ENCODE measurements at places on chromosomes 3 and 15.

- DNase-seq: peak; percentile 89
Measured at GRCh38 chr3:57544181-57545125, at the start of gene DNAH12. TSS of gene DNAH12 (minus strand) at chr3:57544344. CDS start at chr3:57542870, 1,474 bp downstream.

DNA sequence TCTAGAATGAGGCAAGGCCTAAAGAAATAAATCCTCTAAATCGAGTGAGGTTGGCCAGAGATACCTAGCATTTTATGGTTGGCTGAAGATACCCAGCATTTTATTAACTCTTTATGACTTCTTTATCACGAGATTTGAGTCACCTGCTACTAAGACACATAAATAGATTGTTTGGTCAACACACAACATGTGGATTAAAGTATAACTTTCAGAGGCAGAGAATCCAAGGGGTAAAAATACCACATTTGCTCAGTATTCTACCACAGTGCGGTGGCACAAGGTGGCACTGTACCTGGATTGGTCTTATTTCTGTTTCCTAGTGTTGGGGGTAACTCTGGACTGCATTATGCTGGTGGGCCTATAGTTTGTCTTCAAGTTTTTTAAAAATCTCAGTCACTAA lies 27.0 kb upstream of the VILL start:
- no peak for DNase-seq

GRCh38 chr3:14150078-14150477 lies 25.2 kb downstream of the TMEM43 start:
- no peak for DNase-seq

DNA sequence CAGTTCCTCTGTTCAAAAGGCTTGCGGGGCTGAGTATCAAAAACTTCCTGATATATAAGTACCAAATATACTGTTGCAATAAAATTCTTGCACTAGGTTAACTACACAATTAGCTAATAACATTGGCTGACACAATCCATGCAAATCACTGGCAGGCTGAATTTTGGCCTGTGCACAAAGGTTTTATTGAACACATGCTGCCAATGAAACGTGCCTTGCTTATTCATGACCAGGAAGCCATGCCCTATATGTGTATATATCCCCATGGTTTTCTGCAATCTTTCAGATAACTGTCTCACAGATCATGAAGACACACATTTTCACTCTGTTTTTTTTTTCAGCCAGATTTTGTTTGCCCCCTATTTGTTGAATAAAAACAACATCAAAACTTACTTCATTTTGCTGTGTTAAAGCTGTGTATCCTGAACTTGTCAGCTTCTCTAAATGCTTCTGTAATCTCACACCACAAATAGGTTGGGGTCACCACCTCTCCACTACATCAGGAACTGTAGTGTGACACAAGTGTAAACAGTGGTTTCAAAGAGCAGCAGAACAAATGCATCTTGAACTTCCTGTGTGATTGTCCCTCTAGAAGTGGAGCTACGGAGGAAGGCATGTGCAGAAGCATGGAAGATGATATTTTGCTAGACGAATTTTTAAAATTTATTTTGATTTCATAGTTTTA lies 920.7 kb upstream of the NR2F2 start:
- DNase-seq: no peak

DNA sequence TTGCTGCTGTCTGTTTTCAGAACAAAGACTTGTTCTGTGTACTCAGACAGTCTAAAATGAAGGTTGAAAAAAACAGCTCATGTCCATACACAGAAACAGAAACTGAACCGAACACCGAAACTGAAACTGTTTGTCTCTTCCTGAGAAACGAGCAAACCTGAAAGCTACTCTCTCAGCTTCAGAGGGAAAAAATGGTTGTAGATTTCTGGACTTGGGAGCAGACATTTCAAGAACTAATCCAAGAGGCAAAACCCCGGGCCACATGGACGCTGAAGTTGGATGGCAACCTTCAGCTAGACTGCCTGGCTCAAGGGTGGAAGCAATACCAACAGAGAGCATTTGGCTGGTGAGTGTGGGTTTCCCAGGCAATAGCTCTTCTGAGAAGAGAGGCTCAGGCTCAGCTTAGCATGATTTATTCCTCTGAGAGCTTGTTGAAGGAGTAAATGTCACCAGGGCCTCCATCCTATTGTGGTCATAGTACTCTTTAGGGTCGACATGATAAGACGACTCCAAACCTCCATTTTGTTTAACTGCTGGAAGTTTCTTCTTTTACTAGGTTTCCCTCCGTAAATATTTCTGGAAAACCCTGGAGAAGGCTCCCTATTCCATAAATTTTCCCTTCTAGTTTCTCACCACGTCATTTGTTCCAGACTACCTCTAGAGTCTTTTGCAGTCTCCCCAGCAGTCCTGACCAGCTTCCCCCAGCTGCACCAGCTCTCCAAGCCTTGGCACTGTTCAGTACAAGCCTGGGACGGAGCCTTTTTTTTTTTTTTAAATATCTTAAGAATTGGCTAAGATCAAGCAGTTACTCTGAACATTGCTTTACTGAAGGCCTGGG lies at the start of gene RTP4:
RTP4 (plus strand) TSS at position 135 of the 838 bp plus-strand sequence; CDS start at position 192, 57 bp downstream.
- DNase-seq: no peak

GRCh38 chr15:38627689-38628277 lies 63.2 kb upstream of the RASGRP1 start:
- no peak for DNase-seq

DNA sequence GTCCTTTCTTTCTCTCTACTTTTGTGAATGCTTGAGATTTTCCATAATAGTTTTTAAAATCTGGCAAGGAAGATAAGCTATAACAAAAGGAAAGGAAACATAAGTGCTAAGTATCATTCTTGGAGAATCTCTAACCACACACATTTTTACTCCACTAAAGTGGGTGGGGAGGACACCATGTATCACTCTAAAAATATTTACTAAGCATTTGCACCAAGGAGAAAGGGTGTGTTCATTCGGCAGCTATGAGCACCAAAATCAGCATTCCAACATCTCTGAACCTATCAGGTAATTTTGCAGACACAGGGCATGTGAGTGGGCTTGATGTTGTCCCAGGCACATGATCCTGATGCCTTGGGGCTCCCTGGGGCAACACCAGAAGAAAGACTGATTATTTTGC lies 5.5 kb downstream of the B4GALT4 start:
- DNase-seq: no peak

DNA sequence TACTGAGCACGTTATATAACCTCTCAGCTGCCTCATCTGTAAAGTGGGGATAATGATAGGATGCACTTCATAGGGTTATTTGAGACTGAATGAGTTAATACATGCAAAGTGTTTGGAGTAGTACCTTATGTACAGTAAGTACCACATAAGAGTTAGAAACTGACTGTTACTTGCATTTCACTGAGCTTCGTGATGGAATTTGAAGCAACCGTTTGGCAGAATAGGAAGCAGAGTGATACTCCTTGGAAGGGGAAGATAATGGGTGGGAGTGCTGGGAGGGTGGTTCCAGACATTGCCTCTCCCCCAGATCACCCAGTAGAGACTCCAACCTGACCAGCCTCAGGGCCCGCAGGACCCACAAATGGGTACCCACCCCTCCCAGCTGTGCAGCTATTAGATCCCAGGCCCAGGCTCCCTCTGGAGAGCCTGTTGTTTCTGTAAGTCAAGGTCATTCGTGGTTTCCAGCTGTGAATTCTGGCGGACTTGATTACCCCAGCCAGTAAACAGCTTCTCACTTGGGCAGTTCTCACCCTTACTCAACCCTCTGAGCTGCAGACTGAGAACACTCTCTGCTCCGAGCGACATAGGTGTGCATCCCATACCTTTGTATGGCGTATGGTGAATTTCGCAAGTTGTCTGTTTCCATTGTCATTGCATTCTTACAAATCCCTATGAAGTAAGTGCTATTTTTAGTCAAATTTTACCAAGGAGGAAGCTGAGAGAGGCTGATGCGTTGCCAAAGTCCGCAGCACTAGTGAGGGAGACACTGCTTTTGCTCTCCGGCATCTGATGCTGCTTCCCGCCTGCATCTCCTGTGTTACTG lies 11.1 kb downstream of the ALPK3 start:
- no peak for DNase-seq

GRCh38 chr3:40858364-40859115 lies 333.8 kb downstream of the ZNF621 start:
- DNase-seq: no peak

DNA sequence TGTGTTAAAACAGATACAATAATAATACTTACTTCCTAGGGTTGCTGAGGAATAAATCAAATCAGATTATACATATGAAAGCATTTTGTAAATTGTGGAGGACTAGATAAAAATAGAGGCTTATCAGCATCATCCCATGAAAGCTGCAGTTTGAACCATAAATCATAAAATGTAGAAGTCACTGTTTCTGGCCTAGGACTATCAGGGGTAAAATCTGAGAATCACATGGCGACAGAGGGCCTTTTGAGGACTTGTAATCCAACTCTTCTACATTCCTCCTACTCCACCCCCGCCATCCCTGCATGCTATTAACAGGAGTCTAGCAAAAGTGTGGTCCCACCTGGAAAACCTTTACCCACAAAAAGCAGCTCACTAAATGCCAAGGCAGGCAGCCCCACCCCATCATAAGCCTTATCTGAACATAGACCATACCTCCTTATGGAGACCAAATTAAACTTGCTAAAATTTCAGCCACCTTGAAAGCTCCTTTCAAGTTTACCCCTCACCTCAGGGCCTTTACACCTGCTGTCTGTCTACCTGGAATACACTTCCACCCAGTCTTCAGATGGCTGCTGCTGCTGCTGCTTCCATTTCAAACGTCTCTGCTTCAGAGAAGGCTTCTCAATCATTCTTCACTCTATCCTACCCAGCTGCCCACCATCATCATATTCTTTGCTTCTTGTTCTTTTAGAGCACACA lies 11.5 kb downstream of the MB21D2 start:
- no peak for DNase-seq

DNA sequence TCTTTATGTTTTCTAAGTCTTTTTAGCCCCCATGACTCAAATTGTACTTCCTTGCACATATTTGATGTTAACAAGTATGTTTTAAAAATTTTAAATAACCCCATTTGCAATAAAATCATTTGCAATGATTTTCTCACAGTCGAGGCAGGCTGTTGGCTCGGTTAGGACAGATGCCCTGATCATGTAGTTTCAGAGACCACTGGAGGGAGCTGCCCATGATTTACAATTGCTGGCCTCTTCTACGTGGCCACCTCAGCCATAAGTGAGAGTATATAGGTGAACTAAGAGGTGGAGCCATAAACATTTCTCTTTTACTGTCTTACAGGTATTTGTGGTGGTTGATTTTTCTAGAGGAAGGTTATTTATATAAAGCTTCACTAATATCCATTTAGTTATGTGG lies 1.7 kb downstream of the DTWD1 start:
- no peak for DNase-seq

All from NT2/D1 (cell line).